ENCODE measurements at places on chromosomes 2 and 18.
A peak's percentile ranks its signal among the peaks of the same experiment; 100 is the strongest.

DNA sequence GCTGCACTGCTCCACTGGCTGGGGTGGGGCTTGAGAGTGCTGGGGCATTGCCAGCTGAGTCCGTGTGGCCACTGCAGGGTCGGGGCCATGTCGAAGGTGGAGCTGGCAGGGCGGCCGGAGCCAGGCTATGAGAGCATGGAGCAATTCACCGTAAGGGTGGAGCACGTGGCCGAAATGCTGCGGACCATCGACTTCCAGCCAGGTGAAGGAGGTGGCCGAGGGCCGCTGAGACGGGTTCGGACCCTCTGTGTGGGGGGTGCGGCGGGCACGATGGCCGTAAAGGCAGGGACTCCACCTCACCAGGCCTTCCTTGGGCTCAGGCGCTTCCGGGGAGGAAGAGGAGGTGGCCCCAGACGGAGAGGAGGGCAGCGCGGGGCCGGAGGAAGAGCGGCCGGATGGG, 2.1 kb downstream of the UCN start:
- no peak overlapping the region for H3K27ac ChIP-seq
- peaks cover 6% of the 10 kb centered on the region for H3K4me1 ChIP-seq
- H3K4me3 ChIP-seq: no peak overlapping the region
- no peaks in the 10 kb centered on the region for H3K36me3 ChIP-seq
- no peaks in the 10 kb centered on the region for H3K27me3 ChIP-seq

GRCh38 chr18:58998401-58999203, 133.9 kb downstream of the ZNF532 start:
- no peak overlapping the region for H3K27ac ChIP-seq
- no peaks in the 10 kb centered on the region for H3K4me1 ChIP-seq
- no peak overlapping the region for H3K4me3 ChIP-seq
- H3K36me3 ChIP-seq: no peaks in the 10 kb centered on the region
- no peaks in the 10 kb centered on the region for H3K27me3 ChIP-seq

GRCh38 chr2:155689791-155690190, 642.7 kb downstream of the NR4A2 start:
- no peak overlapping the region for H3K27ac ChIP-seq
- H3K4me3 ChIP-seq: no peak overlapping the region
- H3K27me3 ChIP-seq: no peaks in the 10 kb centered on the region
- no peaks in the 10 kb centered on the region for H3K36me3 ChIP-seq

- no peak overlapping the region for H3K27ac ChIP-seq
- no peaks in the 10 kb centered on the region for H3K27me3 ChIP-seq
These were observed 15.1 kb upstream of the LDAH start for GRCh38 chr2:20838016-20838415.

- H3K4me1 ChIP-seq: peaks cover 15% of the 10 kb centered on the region
- H3K36me3 ChIP-seq: no peaks in the 10 kb centered on the region
- H3K27me3 ChIP-seq: no peaks in the 10 kb centered on the region
- H3K27ac ChIP-seq: no peak overlapping the region
- H3K4me3 ChIP-seq: no peak overlapping the region
- DNase-seq: no peak
These were observed 68.9 kb upstream of the FZD7 start for GRCh38 chr2:201964631-201965206.

GRCh38 chr2:136325844-136326331, 207.9 kb upstream of the CXCR4 start:
- H3K27ac ChIP-seq: no peak overlapping the region
- DNase-seq: no peak
- no peaks in the 10 kb centered on the region for H3K27me3 ChIP-seq

- DNase-seq: peak; percentile 17
- H3K36me3 ChIP-seq: no peaks in the 10 kb centered on the region
- peaks cover 46% of the 10 kb centered on the region for H3K4me1 ChIP-seq
- no peaks in the 10 kb centered on the region for H3K27me3 ChIP-seq
- no peak overlapping the region for H3K4me3 ChIP-seq
- H3K27ac ChIP-seq: peak overlapping the region; percentile 54
These were observed 48.6 kb downstream of the NRP2 start for GRCh38 chr2:205730701-205731582.

GRCh38 chr2:153601812-153602211, 123.2 kb upstream of the RPRM start:
- no peaks in the 10 kb centered on the region for H3K4me1 ChIP-seq
- no peak overlapping the region for H3K27ac ChIP-seq
- DNase-seq: no peak
- H3K4me3 ChIP-seq: no peak overlapping the region

DNA sequence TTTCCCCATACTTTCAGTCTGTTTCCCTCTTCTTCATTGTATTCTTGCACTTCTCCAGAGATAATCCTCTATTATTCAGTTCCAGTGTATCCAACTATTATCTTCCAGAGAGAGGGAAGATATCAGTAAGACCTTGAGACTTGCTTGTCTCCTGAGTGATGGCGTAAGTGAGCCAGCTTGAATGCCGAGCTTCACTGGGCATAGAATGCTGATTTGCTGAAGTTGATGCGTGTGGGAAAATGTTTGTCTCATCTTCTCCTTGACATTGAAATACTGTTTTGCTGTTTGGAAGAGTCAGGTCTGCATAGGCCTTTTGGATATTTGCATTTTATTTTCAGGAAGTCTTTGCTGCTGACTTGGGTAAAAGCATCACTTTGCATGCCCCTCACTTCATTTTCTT, 41.1 kb upstream of the MGAT5 start:
- H3K4me3 ChIP-seq: no peak overlapping the region
- H3K27ac ChIP-seq: no peak overlapping the region
- H3K27me3 ChIP-seq: no peaks in the 10 kb centered on the region
- no peaks in the 10 kb centered on the region for H3K36me3 ChIP-seq

GRCh38 chr2:216796115-216796840, 63.6 kb downstream of the TNP1 start:
- no peaks in the 10 kb centered on the region for H3K36me3 ChIP-seq
- no peaks in the 10 kb centered on the region for H3K4me1 ChIP-seq
- H3K27ac ChIP-seq: no peak overlapping the region
- DNase-seq: no peak
- H3K4me3 ChIP-seq: no peak overlapping the region

DNA sequence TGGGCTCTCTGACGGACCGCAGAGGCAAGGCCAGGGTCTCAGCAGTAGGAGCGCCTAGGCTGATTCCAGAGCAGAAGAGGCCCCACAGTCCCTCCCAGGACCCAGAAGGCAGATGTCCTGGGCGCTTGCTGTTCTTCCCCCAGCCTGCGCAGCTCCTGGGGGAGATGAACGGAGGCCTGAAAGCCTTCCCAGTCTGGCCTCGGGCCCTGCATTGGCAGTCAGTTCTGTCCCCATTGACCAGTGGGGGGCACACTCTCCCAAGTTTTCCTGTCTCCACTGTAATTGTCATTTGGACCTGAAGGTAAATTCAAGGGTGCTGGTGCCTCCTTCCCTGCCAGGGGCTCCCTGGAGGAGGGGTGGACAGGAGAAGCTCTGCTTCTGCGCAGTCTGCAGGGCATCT, 345.7 kb downstream of the CYP26B1 start:
- H3K36me3 ChIP-seq: no peaks in the 10 kb centered on the region
- H3K27me3 ChIP-seq: no peaks in the 10 kb centered on the region
- no peaks in the 10 kb centered on the region for H3K4me1 ChIP-seq
- no peak for DNase-seq

DNA sequence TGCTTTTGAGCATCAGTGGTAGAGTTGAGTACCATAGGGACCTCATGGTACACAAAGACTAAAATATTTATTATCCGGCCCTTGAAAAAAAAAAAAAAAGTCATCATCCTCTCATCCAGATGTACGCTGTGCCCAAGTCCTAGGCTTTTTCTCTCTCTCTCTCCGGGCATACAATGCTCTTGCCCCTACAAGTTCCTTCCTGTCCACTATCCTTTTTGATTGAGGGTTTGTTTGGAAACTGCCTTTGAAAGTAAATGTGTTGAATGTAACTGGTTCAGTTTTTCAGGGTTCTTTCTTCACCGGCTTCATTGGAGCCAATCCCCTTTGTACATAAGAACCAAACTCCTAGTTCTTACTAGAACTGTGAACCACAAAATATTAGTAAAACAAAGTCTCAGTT, 130.3 kb downstream of the MGAT5 start:
- no peaks in the 10 kb centered on the region for H3K36me3 ChIP-seq
- no peak overlapping the region for H3K27ac ChIP-seq

GRCh38 chr2:101520246-101520645, 45.3 kb upstream of the RFX8 start:
- no peak overlapping the region for H3K27ac ChIP-seq
- no peaks in the 10 kb centered on the region for H3K36me3 ChIP-seq
- H3K4me1 ChIP-seq: peaks cover 23% of the 10 kb centered on the region
- no peak for DNase-seq

- peaks cover 2% of the 10 kb centered on the region for H3K36me3 ChIP-seq
- no peaks in the 10 kb centered on the region for H3K27me3 ChIP-seq
- no peak overlapping the region for H3K27ac ChIP-seq
- no peaks in the 10 kb centered on the region for H3K4me1 ChIP-seq
- no peak for DNase-seq
- H3K4me3 ChIP-seq: peak overlapping the region; percentile 59
These were observed 1.2 kb upstream of the HES6 start for GRCh38 chr2:238240757-238241711.

DNA sequence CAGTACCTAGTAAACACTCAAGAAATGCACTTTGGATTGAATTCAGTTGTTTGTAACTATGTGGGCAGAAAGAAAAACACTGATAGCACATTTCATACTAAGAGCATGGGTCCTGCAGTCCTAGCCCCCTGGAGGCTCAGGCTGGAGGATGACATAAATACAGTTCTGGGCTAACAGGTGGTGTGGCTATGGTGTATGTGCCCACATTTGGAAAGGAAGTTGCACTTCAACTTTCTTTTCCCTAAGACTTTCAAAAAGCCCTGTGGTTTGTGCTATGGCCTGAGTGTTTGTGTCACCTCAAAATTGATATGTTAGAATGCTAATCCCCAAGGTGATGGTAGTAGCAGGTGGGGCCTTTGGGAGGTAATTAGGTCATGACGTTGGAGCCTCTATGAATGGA, 218.2 kb downstream of the CDCA7 start:
- H3K27me3 ChIP-seq: no peaks in the 10 kb centered on the region
- H3K4me1 ChIP-seq: peaks cover 15% of the 10 kb centered on the region
- no peak overlapping the region for H3K27ac ChIP-seq
- no peak for DNase-seq
